ENCODE measurements at places on chromosomes 4 and X. TPM values are rescaled to one million over a fixed set of nuclear protein-coding genes. Genes with fewer than 3 reads are reported as not detected.

SH3D19 gene
- 1.0 TPM for total RNA-seq

ARX gene
- total RNA-seq = not detected

MTMR8 gene
- 7.6 TPM for total RNA-seq

RENBP gene
- 17.2 TPM for total RNA-seq

BTC gene
- not detected for total RNA-seq

ABCD1 gene
- total RNA-seq = 6.7 TPM

FRG2 gene
- total RNA-seq = not detected

EFHC2 gene
- total RNA-seq = 0.94 TPM

C4orf51 gene
- not detected for total RNA-seq

TSPAN5 gene
- 16.8 TPM for total RNA-seq

PRSS12 gene
- not detected for total RNA-seq

HPGDS gene
- total RNA-seq = 0.41 TPM

FGFR3 gene
- 0.53 TPM for total RNA-seq

MSX1 gene
- not detected for total RNA-seq

SORBS2 gene
- not detected for total RNA-seq

GPAT3 gene
- total RNA-seq = 7.8 TPM

IQCM gene
- total RNA-seq = not detected

PRR32 gene
- total RNA-seq = not detected

HTN3 gene
- not detected for total RNA-seq

HPSE gene
- 8.9 TPM for total RNA-seq

CD99 gene
- total RNA-seq = 289 TPM

VCX3A gene
- total RNA-seq = not detected

RHOXF1 gene
- total RNA-seq = 1.7 TPM

CFAP47 gene
- total RNA-seq = not detected

XAGE2 gene
- not detected for total RNA-seq

ESX1 gene
- total RNA-seq = not detected

LDB2 gene
- total RNA-seq = not detected

TCEAL6 gene
- total RNA-seq = not detected

VCX3B gene
- not detected for total RNA-seq

RAB39B gene
- 16.5 TPM for total RNA-seq

DEFB131A gene
- total RNA-seq = not detected

UGT2B10 gene
- not detected for total RNA-seq

MTTP gene
- not detected for total RNA-seq

RASGEF1B gene
- 9.0 TPM for total RNA-seq

ARMCX6 gene
- total RNA-seq = 40.5 TPM

PABPC1L2A gene
- total RNA-seq = not detected

PITX2 gene
- total RNA-seq = not detected

TRIM61 gene
- total RNA-seq = 1.4 TPM

DUSP21 gene
- total RNA-seq = not detected

COMMD8 gene
- 14.6 TPM for total RNA-seq

FOXP3 gene
- total RNA-seq = 4.3 TPM

GIMD1 gene
- total RNA-seq = not detected

PAPSS1 gene
- total RNA-seq = 23.0 TPM

JCHAIN gene
- total RNA-seq = not detected

SMIM31 gene
- not detected for total RNA-seq

WDR17 gene
- total RNA-seq = 0.26 TPM

NSD2 gene
- total RNA-seq = 54.8 TPM

SPARCL1 gene
- not detected for total RNA-seq

NEUROG2 gene
- not detected for total RNA-seq

CXCL5 gene
- total RNA-seq = not detected

RASSF6 gene
- 0.89 TPM for total RNA-seq

NRK gene
- not detected for total RNA-seq

CT45A8 gene
- not detected for total RNA-seq

TBC1D8B gene
- total RNA-seq = 3.8 TPM

PYURF gene
- 54.5 TPM for total RNA-seq

GRK4 gene
- 3.2 TPM for total RNA-seq

GPR34 gene
- 0.28 TPM for total RNA-seq

RADX gene
- total RNA-seq = 16.2 TPM

SHROOM2 gene
- total RNA-seq = not detected
